ENCODE measurements at places on chromosomes 1 and 21.
A peak's percentile ranks its signal among the peaks of the same experiment; 100 is the strongest.

DNA sequence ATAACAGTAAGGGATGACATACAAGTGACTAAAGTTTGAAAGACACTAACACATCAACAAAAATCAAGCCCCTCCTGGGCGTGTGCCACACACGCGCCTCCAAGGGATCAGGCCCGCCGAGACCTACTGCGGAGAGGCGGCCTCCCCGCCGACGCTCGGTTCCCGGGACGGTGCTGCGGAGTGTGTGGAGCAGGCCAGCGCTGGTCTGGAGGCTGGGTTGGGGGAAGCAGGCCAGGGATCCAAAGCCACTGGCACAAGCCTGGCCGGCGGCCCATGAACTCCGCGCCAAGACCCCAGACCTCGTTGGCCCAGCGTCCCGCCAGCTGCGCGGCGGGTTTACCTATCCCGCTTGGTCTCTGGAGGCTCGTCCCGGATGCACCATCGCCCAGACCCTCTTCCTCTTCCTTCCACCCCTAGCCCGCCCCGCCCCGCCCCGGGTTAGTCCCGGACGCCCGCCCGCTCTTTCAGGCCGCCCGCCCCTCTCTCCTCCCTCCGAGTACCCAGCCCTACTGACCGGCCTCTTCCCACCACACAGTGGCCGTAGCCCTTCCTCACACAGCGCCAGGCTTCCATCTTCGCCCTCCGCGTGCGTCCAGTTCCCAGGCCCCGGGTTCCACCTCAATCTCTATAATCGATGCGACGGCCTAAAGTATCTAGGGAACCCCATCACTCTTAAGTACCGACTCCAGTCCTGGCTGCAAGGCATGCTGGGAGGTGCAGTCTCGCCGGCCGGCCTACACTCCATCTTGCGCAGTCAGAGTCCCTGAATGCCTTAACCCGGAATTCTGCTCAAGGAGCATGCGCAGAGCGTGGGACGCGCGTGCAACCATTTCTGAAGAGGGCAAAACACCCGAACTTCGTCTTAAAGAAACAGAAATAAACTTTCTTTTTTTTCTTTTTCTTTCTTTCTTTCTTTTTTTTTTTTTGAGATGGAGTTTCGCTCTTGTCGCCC is at the start of gene ANGEL2:
Gene ANGEL2, minus strand, starts transcription at position 769 of the 952 bp plus-strand sequence. Its CDS starts 196 bp downstream, at position 573.
- peak; percentile 89 for DNase-seq

DNA sequence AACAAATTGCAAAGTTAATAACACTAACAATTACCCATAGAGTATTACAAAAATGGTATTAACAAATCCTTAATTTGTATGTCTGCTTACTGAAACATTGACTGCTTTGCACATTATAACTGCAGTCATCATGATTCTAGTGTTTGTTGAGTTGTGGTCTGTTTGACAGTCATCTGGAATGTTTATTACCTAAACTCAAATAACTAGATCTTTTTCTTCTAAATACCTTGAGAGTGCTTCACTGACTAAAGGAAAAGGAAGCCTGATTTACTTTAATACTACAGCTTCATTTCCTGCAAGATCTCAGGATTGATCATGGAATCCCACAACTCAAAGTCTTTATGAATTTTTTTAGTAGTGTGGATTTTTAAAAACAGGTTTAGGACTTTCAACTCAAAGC is 70.0 kb downstream of the HMCN1 start:
- DNase-seq = no peak

- DNase-seq = no peak
Measured at GRCh38 chr1:47764461-47765046, 232.6 kb downstream of the TRABD2B start.

DNA sequence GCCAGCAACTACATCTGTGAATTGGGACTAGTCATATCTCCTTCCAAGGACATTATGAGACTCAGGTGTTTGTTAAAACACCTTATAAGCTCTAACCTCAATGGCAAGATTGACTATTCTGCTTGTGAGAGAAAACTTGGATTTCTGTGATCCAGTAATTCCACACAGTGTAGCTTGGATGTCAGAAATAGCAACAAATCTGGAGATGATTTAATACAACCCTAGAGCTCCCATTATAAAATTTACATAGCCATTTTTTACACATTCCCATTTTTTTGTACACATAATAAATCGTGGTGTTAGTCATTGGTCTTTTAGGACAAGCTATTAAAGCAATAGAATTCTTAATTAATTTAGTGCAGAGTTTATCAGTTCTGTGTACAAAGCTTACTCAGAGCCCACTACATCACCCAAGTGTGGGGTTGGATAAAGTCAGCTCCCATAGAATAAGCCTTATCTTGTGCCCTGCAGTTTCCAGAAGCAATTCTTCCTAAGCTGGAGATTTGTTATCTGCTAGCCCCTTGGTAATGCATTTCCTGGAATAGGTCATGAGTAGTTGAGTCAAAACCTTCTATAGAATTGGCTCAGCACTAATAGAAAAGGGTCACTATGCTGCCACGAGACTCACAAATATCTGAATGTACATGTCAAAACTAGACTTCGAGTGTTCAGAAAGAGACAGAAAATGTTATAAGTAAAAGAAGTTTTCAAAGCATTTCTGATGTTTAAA is 434.0 kb upstream of the RUNX1 start:
- DNase-seq = no peak

- no peak for DNase-seq
Measured at GRCh38 chr1:68175621-68176398, 56.5 kb downstream of the WLS start.

- DNase-seq = no peak
Measured at GRCh38 chr1:193415256-193415655, 228.8 kb upstream of the B3GALT2 start.

DNA sequence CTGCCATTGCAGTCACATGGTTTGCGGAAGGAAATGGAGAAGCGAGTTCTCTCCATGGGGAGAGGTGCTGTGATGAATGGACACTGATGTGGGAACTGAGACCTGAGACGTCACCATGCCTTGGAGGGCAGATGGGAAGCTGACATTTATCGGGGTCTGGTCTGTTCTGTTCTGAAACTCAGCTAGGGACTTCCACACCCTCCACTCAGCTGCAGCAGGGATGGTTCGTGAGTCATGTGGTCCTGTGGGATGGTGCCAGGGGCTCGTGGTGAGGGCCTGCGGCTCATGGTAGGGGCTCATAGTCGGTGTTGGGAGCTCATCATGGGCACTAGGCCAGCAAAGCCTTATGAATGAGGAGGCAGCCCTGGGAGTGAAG is 6.1 kb downstream of the GPR137B start:
- DNase-seq = no peak

- DNase-seq = no peak
Measured at GRCh38 chr1:177783051-177783450, 186.8 kb downstream of the SEC16B start.

GRCh38 chr1:168582688-168583336 is 6.4 kb downstream of the XCL1 start:
- no peak for DNase-seq

DNA sequence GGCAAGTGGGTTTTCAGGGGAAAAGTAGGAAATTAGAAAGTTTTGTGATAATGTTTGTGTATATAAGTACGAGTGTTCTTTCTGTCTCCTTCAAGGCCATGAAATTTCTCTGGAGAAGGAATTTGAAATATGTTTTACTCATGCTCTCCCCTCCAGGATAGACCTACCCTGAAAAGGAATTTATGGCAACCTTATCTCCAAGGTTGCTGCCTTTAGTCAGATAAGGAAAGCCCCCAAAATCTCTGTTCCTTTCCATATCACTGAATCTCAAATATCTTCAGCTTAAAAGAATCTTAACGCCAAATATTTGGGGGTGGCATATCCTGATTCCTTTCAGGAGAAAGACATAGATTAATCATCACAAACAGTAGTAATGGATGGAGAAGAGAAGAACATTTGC is 499 bp upstream of the C4BPB start:
- DNase-seq = no peak

GRCh38 chr1:111756124-111756513 is 418 bp downstream of the DDX20 start:
- DNase-seq = no peak

DNA sequence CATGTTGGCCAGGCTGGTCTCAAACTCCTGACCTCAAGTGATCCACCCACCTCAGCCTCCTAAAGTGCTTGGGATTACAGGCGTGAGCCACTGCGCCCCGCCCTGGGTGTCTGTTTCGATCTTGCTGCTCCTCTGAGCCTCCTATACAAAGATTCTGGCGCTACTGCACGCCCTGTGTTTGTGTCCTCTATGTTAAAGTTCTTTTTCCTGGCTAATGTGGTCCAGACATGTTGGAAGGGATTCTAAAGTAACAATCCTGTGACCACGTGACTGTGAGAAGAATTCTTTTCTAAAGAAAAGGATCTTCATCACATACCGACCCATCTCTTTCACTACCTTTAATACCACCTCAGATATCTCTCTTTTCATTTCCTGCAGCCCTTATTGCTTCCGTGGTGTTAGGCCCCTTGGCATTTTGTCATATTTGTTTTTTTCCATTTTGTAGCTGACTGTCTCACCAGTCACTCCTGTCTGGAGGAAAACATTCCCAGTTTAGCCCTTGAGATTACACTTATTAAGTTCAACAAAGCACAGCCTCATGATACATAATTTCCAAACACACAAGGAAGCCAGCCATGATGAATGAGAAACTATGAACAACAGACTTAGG is 27.2 kb upstream of the ENO1 start:
- no peak for DNase-seq

- no peak for DNase-seq
Measured at GRCh38 chr21:41439248-41439647, 13.2 kb downstream of the MX1 start.

DNA sequence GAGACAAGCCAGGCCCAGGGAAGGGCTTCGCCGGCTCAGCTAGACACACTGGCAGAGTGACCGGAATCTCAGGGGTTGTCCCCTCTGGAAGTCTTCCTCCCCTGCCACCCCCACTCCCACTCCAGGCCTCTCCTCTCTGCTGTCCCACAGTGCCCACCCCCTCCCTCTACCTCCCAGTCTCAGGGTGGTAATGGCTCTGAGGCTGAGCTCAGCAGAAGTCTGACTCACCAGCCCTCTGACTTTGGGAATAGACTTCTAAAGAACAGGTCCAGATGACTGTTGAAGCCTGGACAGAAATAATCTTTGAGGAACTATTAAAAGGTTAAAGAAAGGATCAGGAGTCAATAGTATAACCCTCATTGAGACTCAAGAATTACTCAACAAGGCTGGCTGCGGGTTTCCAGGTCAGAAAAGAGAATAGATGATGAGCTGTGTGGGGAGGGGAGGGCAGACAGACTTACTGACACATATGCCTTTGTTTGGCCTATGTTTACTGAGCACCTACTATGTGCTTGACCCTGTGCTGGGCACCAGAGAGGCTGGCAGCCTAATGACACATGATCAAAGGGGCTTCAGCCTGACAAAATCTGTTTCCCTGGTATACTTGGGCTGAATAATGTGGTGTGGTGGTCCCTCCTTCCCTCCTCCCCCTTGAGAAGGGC is 8.2 kb downstream of the HCRTR1 start:
- DNase-seq = no peak

GRCh38 chr1:22680726-22681125 is 27.7 kb downstream of the C1QB start:
- no peak for DNase-seq

DNA sequence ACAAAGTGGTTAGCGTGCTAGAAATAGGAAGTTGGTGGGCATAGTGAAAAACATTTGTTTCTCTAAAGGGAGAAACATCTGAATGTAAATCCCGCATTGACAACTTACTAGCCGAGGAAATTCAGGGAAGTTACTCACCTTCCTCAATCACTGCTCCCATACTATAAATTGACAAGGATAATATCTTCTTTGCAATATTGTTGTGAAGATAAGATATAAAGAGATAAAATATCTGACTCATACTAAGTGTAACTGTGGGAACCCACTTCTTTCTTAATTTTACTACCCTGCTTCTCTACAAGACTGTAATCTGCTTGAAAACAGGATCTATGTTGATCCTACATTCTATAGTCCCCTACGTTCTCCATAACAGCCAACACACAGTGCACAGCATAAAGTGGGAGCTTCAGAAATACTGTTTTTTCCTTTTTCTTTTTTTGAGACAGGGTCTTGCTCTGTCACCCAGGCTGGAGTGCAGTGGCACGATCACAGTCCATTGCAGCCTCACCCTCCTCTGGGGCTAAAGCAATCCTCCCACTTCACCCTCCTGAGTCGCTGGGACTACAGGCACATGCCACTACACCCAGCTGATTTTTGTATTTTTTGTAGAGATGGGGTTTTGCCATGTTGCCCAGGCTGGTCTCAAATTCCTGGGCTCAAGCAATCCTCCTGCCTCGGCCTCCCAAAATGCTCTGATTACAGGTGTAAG is 57.4 kb upstream of the C1orf21 start:
- no peak for DNase-seq

DNA sequence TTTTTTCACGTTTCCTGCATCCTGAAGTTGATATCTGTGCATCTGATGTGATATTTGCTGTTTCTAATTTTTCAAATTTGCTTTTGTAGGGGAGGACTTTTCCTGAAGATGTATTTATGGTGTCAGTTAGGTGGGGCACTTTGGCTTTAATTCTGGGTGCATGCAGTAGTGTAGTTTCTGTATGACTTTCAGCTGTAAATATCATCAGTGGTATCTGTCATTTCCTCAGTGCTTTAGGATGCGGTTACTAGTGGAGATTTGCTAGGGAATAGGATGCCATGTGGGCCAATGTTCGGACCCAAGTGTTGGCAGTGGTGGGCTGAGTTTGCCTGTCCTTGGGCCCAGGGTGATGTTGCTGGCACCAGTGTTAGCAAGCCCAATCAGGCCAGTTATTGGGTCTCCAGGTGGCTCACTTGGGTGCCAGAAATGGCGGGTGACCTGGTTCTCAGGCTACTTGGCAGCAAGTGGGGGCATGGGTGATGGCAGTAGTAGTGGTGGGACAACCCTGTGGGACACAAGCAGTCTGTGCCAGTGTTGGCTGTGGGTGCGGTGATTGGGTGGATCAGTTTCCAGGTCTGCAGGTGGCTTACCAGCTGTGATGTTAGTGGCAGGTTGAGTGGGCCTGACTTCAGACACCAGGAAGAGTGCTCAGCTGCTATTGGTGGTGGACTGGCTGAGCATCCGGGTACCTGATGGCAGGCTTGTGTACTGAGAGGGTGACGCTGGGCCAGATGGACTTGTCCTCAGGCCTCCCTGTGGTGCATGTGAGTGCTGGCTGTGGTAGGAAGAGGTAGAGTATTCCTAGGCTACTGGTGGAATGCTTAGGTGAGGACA is 24.4 kb downstream of the CD55 start:
- DNase-seq = no peak
